T-helper 9 cell (primary cell): ENCODE measurements at places on chromosomes 4 and X.

DNA sequence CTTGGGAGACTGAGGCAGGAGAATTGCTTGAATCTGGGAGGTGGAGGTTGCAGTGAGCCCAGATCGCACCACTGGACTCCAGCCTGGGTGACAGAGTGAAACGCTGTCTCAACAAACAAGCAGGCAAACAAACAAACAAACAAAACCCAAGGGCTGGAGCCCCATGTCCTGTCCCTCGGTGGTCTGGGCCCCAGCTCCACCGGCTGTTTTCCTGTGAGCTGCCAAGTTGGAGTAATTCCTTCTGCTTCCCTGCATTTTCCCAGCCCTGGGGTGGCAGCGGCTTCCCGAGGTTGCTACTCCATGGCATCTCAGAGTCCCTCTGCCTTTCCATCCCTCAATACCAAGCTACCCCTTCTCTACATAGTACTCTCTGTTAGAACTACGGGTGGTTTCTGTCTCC lies 43.2 kb downstream of the RGS12 start:
- DNase-seq, result no peak

GRCh38 chr4:40316782-40317635 lies 18.1 kb upstream of the CHRNA9 start:
- peak; percentile 28 for DNase-seq

DNA sequence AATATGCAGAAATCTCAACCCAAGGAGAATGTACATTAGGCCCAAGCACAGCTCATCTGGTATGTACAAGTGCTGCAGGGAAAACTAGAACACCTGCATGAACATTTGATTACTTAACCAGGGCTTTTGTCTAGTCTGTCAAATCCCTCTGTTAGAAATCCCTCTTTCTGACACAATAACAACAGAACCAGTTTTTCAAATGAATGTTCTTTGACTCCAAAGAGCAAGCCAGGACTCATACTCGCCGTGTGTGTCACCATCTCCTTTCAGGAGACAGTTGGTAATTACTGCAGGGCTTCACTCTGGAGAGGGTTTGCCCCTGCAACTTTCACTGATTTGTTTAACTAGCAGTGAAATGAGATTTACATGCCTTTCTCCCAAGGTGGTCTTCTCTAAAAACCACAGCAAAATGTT lies 143.0 kb upstream of the FAM241A start:
- DNase-seq, result no peak

DNA sequence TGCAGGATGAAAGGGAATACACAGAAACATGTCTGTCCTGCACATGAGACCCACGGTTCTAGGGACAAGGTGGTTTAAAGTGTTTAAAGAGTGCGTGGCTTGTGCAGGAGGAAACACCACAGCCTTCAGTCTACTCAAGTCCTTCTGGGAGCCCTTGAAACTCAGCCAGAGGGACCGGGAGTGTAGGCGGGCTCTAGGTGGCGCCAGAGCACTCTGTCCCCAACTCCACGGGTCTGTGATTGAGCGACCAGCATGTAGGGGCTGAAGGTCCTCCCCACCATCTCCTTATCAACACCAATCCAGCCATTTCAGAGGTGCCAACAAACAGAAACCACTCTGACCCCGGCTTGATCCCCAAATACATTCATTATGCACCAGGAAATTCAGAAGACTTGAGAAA lies 82.0 kb upstream of the CLDN34 start:
- no peak for DNase-seq

GRCh38 chr4:163385466-163385865 lies 41.8 kb downstream of the NPY5R start:
- DNase-seq, result no peak

DNA sequence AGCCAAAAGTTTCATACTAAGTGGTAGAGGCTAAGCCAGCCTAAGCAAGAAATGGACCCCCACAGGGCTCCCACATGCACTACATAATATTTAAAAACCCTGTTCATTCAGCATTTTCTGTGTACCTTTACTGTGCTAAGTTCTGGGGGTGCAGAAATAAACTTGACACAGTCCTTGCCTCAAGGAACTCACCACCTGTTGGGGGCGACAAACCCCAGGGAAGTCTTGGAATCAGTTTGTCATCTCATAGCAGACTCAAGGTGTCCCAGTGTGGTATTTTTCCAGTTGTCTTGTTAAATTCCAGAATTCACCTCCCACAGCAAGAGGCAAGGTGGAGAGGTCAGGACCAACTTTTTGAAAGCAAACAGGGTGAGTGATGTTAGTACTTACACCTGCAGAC lies 43.1 kb downstream of the ATG4A start:
- no peak for DNase-seq

GRCh38 chr4:159017323-159018026 lies 85.4 kb upstream of the RAPGEF2 start:
- DNase-seq, result no peak

DNA sequence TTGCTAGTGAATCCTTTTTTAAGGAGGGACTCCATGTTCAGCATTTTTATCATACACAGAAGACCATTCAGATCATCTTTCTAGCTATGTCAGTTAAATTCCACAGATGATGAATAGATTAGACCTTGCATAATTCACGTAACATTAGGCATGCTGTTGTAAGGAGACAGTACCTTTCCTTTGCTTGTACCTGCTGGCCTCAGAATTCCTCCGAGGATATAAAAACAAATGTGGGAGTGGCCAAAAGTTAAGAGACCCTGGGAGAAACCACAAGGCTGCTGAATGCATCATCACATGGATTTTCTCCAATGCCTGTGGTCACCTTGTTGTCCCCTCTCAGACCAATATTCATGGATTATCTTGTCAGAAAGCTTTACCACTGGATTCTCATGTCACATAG lies 201.4 kb downstream of the MAGEB17 start:
- DNase-seq, result no peak

DNA sequence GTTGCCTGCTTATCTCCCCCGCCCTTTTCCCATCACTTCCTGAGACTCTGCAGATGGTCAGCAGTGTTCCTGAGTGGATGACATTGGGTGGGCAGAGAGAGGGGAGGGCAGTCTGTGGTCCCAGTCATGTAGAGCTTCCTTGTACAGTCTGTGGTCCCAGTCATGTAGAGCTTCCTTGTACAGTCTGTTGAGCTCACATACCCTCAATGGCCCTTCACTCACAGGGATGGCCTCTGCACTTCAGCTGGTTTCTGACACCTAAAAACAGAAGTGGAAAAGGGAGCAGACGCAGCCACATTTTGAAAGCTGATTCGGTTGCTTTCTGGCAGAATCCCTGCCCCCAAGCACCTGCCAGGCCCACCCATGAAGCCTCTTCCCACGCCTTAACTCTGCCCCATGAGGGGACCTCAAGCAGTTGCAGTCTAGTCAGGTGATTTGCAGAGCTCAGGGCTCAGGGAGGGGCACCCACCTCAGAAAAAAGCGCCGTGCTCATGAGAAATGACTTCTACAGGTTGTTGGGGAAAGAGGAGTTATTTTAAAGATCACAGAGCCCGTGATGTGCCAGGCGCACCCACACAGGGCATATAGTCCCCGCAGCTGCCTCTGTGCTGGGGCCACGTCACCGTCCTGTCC lies 3.6 kb upstream of the TMEM271 start:
- no peak for DNase-seq

DNA sequence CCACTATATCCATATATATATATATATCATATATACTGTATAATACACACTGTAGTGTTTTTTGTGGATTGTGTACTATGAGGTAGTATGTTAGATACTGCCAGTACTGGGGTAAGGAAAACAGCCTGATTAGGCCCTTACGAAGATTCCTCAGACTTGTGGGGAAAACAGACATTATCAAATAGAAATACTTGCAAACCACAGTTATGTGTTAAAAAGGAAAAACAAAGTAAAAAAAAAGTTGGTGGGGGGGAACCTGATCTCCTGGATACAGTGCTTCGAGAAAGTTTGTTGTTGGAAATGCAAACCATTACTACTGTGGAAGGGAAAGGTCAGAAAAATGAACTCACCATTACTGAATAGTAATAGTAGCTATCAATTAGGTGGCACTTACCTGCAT lies 53.0 kb downstream of the PKD2 start:
- DNase-seq, result no peak

DNA sequence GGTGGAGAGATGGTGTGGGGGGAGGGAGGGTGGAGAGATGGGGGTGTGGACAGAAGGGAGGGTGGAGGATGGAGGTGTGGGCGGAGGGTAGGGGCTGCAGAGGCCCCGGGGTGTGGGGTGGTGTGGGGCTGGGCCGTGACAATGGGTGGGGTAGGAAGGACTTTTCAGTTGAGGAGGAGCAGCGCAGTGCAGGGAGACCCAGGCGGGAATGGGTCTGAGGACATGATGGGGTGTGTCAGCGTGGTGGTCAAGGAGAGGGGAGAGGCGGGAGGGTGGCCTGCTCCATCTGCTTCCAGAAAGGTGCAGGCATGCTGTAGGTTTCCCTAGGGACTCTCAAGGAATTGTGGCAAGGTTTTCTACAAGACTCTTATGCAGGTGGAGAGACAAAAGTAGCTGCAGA lies 48.9 kb downstream of the RGS12 start:
- no peak for DNase-seq

GRCh38 chr4:96136056-96136455 lies 296.2 kb downstream of the PDHA2 start:
- DNase-seq, result no peak

GRCh38 chr4:40269133-40269532 lies 66.0 kb upstream of the CHRNA9 start:
- no peak for DNase-seq

DNA sequence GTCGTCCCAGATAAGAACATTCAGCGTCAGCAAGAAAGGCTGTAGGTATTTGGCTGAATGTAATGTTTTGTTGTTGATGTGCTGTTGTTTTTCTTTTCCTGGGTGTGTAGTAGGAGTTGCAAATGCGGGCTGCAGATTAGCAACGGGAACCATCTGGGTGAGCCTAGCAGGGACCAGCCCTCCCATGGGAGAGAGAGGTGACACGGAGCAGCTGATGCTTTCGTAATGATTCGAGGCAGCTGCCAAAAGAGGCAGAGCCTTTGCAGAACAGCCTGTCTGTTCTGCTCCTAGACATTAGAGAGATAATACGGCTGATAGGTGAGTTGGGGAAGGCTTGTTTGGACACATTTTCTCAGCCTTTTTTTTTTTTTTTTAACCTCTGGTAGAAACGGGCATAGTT lies 25.3 kb downstream of the ARSF start:
- no peak for DNase-seq

GRCh38 chr4:86156531-86156930 lies 203.3 kb downstream of the MAPK10 start:
- DNase-seq, result no peak

GRCh38 chr4:118270492-118270891 lies 82.3 kb downstream of the PRSS12 start:
- no peak for DNase-seq

- DNase-seq, result peak; percentile 83
These were observed at the start of gene JAKMIP1 for GRCh38 chr4:6200011-6200921. Gene JAKMIP1, minus strand, starts transcription at chr4:6200549. Its CDS starts 87,699 bp downstream, at chr4:6112850.

DNA sequence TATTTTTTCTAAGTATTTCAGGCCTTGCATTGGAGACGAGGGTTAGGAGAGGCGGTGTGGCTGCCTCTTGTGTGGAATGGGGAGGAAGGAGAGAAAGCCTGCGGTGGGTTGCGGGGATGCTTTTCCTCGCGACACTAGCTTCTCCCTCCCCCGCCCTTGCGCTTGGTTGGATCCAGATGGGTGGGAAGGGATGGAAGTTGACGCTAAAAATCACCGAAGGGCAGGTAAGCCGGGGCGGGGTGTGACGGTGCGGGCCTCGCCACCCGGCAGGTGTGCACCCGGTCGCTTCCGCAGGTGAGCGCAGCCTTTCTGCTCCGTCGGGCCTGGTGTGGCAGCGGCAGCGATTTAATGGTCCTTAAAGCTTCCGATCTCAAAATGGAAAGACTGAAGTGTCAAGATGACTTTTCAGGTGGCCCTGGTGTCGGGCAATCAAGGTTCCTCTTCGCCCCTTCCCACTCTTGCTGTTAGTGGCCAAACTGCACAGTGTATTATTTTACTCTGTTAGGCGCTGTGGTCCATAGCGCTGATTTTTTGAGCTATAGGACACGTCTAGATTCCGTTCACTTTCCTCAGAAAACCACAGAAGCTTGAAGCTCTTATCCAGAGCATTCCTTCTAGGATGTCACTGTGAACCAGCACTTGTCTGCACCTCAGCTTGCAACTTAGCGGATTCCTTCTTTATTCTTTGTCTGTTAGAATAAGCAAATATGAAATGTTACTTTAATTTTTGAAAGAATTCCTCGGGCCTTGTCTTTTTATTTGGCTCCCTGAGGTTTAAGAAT lies 765 bp downstream of the ENOPH1 start:
- DNase-seq, result peak; percentile 37

- DNase-seq, result no peak
These were observed 348.5 kb upstream of the NR3C2 start for GRCh38 chr4:148790691-148791090.

- no peak for DNase-seq
These were observed 1290.5 kb downstream of the ADGRL3 start for GRCh38 chr4:62490635-62491034.

GRCh38 chr4:140315970-140316369 lies 57.5 kb upstream of the SCOC start:
- DNase-seq, result no peak

DNA sequence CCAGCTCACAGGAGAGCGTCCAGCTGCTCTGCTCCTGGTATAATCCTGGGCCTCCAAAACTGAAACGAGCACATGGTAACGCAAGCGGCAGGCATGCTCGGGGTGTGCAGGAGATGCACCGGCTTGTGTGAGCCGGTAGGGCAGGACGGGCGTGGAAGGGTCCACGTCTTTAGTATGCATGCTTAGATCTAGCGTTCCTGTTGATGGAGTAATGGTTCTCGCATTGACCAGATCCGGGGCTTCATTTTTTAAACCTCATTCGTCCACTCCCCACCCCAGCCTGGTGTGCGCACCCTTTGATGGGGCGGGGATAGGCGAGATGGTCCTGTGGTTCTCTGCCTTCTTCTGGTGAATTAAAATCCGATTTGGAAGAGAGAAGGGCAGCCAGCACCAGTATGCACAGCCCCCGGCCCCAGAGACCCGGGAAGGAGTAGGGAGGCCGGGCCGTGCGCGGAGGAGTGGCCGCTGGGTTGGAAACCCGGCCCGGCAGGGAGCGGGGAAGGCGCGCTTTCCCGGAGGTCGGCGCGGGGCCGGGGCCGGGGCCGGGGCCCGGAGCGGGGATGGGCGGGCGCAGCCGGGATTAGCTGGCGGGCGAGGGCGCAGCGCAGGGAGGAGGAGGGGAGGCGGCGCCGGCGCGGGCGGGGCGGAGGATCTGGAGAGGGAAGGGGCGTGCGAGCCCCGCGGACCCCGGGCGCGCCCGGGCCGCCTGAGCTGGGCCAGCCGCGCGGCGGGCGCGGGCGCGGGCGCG lies 39.9 kb downstream of the FAM149A start:
- no peak for DNase-seq

DNA sequence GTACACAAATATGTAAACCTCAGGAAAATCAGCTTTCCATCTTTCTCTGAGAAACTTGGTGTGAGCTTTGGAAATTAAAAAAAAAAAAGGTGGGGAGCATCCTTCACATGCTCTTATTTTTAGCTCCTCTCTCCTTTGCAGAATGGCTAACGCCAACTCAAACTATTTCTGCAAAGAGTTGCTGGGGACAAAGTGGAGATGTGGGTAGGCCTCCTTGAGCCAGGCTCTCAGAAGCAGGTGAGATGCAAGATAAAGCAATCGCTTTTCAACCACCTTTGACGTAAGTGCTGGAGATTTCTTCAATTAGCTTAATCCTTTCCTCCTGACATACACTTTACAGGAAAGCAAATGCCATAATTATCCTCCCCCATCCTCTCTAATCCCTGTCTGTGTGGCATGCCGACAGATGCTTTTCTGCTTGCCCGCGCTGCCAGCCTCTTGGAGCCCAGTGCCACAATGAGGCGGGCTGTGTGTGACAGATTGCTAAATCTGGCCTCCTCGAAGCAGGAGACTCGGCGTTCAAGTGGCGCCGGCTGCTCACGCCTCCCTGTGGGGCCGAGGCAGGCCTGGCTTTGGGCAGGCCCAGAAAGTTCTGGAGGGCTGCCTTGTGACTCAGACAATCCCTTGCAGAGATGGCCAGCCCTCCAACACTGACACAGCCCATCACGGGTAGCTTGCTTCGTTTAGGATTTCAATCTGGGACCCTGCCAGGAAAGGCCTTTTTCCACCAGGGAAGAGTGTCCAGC lies 64.9 kb upstream of the SOD3 start:
- no peak for DNase-seq
